ENCODE measurements at places on chromosomes 2 and 18.

- no peak for DNase-seq
These were observed 6.9 kb upstream of the ANXA4 start for GRCh38 chr2:69734854-69735544.

GRCh38 chr2:121663434-121663833 is 14.2 kb upstream of the CLASP1 start:
- no peak for DNase-seq

DNA sequence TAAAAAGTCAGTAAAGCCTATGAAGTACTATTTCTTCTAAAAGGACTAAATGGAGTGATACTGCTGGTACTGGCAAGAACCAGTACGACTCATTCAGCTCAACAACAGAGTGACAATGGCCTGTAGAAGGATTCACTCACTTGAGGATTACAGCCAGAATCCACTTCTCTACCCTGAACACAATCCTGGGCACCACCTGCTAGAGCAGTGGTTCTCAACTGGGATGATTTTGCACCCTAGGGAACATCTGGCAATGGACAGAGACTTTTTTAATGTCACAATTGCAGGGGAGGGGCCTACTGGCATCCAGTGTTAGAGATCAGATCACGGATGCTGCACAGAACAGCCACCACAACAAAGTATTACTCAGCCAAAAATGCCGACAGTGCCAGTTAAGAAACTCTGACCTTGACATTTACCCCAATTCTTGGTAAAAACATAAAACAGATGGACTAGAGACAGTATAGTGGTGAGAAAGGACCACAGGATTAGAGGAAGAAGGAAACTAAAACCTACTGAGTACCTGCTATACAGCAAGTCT is 5.0 kb downstream of the SPIRE1 start:
- DNase-seq = no peak

- DNase-seq = no peak
These were observed 54.7 kb upstream of the PIEZO2 start for GRCh38 chr18:11204020-11204419.

DNA sequence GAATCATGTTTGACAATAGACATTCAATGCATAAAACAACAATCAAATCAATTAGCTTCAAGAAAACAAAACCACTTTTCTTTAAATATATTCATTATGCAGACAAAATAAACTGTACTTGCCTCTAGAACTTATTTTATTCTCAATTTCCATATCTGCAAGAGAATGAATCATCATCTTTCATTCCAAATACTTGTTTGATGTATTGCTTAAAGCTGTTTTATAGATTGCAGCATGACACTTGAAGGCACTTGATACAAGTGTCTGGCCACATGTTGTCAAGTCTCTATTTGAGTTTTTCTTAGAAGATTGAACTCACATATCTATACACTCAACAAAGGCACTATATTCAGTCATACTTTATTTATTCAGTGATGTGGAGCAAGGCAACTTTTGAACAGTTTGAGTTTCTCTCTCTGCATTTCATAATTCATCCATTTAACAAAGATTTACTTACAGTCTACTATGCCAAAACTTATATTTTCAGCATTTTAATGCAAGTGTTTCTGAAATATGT is 38.7 kb upstream of the DDX18 start:
- DNase-seq = no peak

GRCh38 chr18:13217971-13218367 is 591 bp upstream of the LDLRAD4 start:
- DNase-seq = no peak

- no peak for DNase-seq
These were observed 23.6 kb downstream of the INPP5D start for GRCh38 chr2:233083782-233084181.

- DNase-seq = no peak
These were observed 103.1 kb downstream of the CCDC85A start for GRCh38 chr2:56286936-56287335.

DNA sequence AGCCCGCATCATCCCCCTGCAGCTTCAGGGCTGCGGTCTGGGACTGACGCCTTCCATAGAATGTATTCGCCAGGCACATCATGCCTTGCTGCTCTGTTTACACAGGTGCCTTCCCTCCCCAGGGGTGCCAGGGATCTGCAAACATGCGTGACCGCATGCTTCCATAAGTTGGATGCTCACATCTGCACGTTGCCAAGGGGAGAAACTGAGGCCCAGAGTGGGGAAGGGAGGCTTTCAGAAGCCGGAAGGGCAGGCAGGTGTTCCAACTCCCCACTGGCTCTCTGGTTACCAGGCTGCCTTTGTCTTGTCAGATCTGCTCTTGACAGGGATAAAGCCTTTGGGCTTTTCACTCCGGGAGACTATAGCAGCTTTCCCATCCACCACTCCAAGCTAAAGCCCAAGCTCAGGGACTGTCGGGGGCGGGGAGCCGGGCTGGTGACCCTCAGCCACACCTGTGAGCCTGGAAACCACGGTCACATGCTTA is 125.8 kb upstream of the TNP1 start:
- no peak for DNase-seq

All from HS-5 (cell line).